ENCODE measurements at places on chromosomes 7 and 10.

- no peak for DNase-seq
These were observed 1.8 kb downstream of the KLLN start for GRCh38 chr10:87861566-87861952.

GRCh38 chr7:154212861-154213260, 160.7 kb downstream of the DPP6 start:
- no peak for DNase-seq

GRCh38 chr7:141158561-141158960, 84.7 kb downstream of the TMEM178B start:
- DNase-seq, result no peak

GRCh38 chr10:29950391-29950790, 109.0 kb downstream of the JCAD start:
- no peak for DNase-seq

GRCh38 chr10:29297678-29298077, 8.8 kb downstream of the LYZL1 start:
- no peak for DNase-seq
